ENCODE measurements at places on chromosomes 7 and 10.

DNA sequence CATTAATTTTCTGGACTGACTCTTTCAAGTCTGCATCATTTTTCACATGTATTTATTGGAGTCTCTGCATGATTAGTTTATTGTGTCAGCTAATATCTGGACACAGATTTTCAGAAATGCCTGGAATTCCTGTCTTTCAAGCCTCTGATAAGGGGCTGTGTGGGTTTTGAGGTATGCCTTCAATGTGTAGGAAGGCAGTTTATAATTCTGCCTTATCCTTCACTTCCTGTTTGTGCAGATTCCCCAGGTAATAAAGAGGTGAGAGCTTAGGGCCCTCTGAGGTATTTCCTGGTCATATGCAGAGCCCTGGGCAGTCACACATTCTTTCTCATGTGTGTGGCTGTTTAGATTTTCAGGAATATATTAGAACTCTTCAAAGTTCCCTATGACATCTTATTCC is 79.4 kb upstream of the PRKCQ start:
- DNase-seq = no peak

DNA sequence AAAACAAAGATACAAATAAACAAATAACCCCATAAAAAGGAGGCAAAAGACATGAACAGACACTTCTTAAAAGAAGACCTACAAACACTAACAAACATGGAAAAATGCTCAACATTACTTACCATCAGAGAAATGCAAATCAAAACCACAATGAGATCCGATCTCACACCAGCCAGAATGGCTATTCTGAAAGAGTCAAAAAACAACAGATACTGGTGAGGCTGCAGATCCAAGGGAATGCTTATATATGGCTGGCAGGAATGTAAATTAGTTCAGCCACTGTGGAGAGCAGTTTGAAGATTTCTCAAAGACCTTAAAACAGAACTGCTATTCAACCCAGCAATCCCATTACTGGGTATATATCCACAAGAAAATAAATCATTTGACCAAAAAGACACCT is 80.4 kb upstream of the NRP1 start:
- no peak for DNase-seq

- DNase-seq = no peak
These were observed 65.8 kb upstream of the SEMA3C start for GRCh38 chr7:80984619-80985018.

DNA sequence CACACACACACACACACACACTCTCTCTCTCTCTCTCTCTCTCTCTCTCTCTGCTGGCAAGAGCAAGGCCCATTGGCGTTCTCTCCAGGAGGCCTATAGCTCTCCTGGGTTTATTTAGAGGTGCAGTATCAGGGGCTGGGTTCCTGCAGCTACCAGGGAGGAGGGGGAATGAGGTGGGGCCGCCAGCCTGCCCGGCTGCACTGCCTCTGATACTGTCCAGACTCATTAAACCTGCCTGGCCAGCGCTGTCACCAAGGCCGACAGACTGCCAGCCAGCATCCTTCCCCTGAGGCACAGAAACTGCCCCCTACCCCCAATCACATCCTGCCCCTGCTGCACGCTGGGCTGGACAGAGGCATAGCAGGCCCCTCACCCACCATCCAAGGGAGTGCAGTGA is 4.3 kb downstream of the PRRT4 start:
- no peak for DNase-seq

- DNase-seq = peak; percentile 42
These were observed at the start of gene KIAA1549 for GRCh38 chr7:138981332-138982203. TSS of gene KIAA1549 (minus strand) at chr7:138981389. CDS start at chr7:138981269, 120 bp downstream.

DNA sequence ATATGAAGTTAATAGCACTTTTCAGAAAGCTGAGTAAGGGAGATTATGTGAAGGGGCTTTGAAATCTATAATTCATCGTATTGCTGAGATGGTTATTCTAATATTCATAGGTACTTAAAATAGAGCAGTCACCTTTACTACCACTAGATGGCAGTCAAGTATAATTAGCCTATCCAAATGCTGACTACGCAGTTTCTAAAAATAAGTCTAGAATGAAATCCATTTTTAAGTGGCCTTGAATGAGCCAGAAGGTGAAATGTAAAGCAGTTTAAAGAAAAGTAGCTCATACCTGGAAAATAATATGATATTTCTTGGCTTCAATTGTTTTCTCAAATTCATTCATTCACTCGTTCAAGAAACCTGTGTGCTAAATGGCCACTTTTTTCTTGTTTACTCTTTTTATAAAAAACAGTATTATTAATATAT is 1277.1 kb downstream of the GATA3 start:
- no peak for DNase-seq

- no peak for DNase-seq
These were observed at the start of gene FGF8 for GRCh38 chr10:101775273-101776160. TSS of gene FGF8 (minus strand) at chr10:101776114. CDS start at chr10:101775900, 214 bp downstream.

DNA sequence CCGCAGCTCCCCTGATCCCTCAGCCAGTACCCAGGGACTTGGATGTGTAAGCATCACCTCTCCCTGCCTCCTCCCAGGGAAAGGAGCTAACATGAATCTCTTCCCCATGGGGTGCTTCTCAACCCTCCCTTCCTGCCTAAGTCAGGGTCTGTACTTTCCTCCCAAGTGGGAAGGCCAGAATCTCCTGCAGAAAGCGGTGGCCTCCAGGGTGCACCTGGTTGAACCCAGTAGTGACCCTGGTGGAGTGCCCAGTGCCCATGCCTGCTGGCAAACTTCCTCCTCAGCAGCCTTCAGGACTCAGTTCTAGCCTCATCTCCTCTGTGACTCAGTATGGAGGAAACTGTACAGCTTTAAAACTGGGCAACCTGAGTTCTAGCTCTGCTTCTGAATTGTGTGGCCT is 2.8 kb upstream of the LOXL4 start:
- no peak for DNase-seq
